ENCODE measurements at places on chromosomes 16 and 17.

DNA sequence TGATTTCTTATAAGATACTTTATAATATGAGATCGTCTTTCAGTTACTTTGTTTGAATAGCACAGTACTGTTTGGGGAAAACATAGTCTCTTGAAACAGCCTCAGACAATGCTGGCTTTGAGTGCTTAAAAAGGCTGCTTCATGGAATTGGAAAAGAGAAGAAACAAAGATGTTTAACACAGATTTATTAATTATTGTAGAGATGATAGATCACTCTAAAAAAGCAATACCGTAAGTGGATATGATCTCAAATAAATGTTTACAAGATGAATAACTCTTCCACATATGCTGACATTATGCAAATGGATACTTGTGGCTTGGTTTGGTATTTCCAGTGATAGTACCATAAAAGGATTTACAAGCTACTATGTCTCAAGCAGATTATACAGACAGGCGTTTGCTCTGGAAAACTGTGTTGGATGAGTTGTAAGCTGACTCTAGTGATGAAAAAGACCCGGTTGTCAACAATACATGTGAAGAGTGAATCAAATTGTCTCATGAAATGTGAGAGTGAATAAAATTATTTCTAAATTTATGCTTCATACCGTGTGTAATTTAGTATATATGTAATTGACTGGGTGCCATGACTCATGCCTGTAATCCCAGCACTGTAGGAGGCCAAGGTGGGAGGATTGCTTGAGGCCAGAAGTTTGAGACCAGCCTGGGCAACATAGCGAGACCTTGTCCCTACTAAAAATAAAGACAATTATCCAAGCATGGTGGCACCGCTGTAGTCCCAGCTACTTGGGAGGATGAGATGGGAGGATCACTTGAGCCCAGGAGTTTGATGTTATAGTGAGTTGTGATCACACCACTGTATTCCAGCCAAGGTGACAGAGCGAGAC lies 105.4 kb downstream of the FTO start:
- DNase-seq, result no peak

DNA sequence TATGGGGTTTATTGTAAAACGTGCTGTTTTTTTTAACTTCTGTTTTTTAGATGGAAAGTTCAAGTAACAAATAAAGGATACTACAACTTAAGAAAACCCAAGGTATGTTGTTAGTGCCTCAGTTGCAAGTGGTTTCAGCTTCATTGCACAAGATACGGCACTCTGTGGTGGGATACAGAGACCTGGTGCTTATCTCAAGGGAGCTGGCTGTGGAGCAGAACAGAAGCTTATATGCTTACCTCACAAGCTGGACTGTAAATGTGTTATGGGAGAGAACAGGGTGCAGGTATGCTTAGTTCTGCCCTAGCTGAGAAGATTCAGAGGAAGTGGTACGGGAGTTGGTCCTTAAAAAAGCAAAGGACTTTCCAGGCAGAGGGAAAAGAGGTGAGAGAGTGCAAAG lies 15.2 kb downstream of the DGKE start:
- DNase-seq, result no peak

GRCh38 chr16:69761983-69762813 lies at the start of gene WWP2:
Gene WWP2, plus strand, starts transcription at chr16:69762332. Its CDS starts 24,679 bp downstream, at chr16:69787011.
- peak; percentile 24 for DNase-seq

GRCh38 chr16:30349675-30350074 lies 5.4 kb downstream of the CD2BP2 start:
- DNase-seq, result no peak

GRCh38 chr17:72255481-72255880 lies 134.7 kb downstream of the SOX9 start:
- DNase-seq, result no peak

- no peak for DNase-seq
These were observed 3.1 kb downstream of the EVI2A start for GRCh38 chr17:31318298-31318801.

DNA sequence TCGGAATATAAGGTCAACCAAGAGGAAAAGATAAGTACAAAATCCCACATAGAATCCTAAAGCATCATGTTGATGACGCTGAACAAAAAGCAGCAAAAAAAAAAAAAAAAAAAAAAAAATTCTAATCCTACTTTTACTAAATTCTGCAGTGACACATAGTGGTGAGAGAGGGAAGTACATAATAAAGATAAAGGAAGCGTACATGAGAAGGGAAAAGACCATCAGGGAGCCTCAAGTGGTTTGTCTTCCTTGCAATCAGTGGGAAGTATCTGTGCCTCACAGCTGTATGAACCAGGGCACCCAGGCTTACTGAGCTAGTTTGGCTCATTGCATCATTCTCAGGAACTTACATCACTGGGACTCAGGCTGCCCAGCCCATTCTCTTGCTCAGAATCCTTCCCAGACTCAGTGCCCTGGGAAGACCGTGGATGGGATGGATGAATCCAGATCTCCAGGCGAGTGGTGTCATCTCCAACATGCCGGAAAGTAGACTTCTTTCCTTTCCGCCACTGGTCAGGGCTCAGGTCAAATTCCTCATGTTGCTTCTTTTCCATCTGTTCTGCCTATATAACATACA lies 21.2 kb downstream of the SMG6 start:
- no peak for DNase-seq

DNA sequence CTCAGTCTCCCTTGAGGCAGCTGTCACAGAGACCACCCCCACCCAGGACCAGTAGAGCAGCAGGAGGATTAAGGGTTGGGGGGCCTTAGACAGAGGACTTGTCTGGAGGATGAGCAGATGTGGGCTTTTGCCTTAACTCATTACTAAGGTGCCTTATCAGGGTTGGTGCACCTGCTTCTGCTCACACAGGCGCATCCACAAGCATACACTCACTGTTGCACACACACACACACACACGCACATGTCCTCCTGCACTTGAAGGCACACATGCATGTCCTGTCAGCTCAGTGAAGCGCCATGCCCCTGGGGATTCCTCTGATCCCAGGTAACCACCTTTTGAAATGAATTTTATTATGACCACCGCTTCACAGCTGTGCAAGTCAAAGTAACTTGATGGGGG lies 1.2 kb downstream of the GFAP start:
- peak; percentile 2 for DNase-seq

All from NCI-H187 (cell line).